ENCODE measurements at places on chromosomes 11 and 22. TPM values are rescaled to one million over a fixed set of nuclear protein-coding genes. Genes with fewer than 3 reads are reported as not detected.

GRCh38 chr11:95800438-95800837 lies 10.1 kb downstream of the CEP57 start:
- DNase-seq = no peak

GRCh38 chr22:46078241-46079092 lies 71.9 kb upstream of the PPARA start:
- DNase-seq = no peak

DNA sequence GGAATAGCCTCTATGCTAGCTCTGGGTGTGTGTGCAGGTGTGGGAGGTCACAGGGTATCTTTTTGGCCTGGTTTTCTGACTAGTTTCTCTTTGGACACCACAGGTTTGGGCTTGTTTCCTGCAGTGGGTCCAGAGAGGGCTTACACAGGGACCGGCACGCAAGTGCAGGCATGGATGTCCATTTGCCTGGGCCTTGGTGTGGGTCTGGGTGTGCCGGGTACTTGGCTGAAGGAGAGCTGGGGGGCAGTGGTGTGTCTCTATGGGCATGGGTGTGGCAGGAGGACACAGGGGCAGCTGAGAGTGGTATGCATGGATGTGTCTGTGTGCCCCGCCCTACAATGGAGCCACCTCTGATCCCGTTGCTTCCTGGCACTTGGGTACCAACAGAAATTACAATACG lies 7.5 kb upstream of the KCNJ11 start:
- no peak for DNase-seq

- no peak for DNase-seq
Observed at GRCh38 chr11:46918788-46919513, 601 bp upstream of the LRP4 start.

GRCh38 chr11:70010774-70011173 lies 67.3 kb upstream of the ANO1 start:
- DNase-seq = no peak

DNA sequence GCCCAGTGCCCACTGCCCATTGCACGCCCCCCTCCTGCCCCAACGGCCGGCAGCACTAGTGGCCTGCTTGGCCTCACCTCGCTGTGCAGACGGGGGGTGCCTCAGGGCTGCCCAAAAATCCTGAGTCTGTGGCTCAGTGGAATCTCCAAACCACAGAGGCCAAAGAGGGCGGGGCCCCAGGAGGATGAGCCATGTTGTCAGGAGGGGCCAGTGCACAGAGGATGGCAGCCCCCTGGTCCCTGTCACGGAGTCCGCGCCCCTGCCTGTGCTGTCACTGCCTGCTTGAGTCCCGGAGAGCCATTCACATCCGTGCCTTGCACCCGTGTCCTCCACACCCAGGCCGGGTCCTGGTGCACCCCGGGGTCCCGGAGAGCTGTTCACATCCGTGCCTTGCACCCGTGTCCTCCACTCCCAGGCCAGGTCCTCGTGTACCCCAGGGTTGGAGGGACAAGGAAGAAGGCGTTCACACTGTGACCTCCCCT lies 36.4 kb upstream of the MUC5AC start:
- no peak for DNase-seq

- peak; percentile 37 for DNase-seq
Observed at GRCh38 chr22:19430890-19431541, 517 bp downstream of the HIRA start.

GRCh38 chr22:49479566-49479965 lies 348.1 kb downstream of the BRD1 start:
- DNase-seq = no peak

DNA sequence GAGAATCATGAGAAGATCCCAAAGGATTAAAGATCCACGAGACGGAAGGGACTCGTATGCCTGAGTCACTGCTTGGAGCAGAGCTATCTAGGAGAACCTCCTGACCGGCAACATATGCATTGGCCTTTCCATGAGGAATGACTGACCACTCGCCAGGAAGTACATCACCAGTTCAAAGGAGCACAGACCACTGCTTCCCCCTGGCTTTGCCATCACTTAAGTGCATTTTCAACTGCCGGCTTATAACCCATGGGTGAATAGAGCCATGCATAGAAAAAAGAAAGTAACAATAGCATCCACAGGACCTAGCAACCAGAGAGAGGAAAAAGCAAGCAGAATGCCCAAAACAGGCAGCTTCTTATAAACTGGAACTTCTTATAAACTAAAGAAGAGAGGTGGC lies 98.3 kb upstream of the ZC3H12C start:
- no peak for DNase-seq

- peak; percentile 89 for DNase-seq
Observed at GRCh38 chr11:67071420-67072284, 15.0 kb downstream of the RHOD start.

DNA sequence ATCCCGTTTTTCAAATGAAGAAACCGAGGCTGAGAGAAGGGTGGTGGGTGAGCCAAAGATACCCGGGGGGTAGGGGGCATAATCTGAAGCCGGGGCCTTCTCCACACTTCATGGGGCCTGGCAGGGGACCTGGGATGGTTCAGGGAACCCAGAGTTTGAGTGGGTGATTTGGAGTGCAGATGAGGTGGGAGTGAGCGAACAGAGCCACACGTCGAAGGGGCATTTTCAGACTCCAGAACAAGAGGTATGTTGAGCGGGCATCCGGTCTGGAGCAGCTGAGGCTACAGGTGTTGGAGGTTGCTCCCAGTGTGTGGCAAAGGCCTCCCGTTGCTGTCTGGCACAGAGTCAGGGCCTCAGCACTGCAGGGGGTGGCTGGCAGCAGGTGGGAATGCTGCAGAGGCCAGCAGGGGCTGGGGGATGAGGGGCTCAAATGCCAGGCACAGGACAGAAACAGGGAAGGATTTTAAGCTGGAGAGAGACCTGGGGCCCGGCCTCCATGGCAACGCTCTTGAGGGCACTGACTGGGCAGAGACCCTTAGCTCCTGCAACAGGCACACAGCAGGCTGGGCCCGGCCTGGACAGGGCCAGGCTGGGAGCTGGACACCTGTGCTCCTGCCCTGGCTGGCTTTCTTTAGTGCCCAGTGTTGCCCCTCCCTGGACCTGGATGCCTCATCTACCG lies 46.2 kb downstream of the WNT11 start:
- DNase-seq = no peak

DNA sequence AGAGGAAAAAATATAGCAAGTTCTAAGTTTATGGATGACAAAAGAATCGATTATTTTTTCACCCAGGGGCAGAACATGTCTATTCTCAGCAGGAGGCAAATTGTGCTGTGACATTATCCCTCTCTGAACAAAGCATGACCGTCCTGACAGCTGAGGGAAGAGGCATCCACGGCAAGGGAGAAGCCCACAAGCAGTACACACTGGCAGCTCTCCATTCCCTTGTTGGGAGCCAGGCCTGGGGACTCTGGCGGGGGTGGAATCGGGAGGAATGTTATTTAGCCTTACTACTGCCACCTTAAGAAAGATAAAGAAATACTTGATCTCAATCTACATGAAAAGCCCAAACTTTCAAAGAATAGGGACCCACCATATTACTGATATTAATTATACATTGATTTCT lies 3.4 kb downstream of the KIRREL3 start:
- no peak for DNase-seq

DNA sequence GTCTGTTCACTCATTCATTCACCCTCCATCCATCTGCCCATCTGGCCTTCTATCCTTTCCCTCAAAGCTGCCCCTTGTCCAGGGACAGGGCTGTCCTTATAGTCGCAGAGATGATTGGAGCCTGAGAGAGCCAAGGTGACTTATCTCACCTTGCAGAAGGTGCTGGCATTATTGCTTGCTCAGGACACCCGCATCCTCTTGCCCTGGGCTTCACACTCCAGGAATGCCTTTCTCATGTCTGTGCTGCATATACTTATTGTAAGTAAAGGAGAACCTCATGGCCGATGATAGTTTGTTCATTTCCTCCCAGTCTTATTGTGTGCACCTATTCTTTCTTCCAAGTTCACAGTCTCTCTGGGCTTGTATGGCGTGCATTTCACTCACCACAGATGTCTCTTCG lies 49.1 kb upstream of the CCDC188 start:
- no peak for DNase-seq

DNA sequence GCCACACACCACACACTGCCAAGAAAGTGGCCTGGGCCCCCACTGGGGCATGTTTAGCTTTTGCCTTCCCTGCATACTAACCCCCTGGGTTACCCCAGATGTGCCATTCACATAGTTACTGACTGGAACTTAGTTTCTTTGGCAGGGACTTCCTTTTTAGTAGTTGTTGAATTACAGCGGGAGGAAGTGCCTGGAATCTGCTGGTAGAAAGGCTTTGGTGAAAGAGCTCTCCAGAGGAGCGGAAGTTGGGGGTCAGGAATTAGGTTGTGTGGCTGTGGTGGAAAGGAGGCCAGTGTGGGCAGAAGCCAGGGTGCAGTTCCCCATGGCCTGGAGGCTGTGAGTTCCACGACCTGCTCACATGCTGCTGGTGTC lies 69.0 kb downstream of the MED15 start:
- no peak for DNase-seq

DNA sequence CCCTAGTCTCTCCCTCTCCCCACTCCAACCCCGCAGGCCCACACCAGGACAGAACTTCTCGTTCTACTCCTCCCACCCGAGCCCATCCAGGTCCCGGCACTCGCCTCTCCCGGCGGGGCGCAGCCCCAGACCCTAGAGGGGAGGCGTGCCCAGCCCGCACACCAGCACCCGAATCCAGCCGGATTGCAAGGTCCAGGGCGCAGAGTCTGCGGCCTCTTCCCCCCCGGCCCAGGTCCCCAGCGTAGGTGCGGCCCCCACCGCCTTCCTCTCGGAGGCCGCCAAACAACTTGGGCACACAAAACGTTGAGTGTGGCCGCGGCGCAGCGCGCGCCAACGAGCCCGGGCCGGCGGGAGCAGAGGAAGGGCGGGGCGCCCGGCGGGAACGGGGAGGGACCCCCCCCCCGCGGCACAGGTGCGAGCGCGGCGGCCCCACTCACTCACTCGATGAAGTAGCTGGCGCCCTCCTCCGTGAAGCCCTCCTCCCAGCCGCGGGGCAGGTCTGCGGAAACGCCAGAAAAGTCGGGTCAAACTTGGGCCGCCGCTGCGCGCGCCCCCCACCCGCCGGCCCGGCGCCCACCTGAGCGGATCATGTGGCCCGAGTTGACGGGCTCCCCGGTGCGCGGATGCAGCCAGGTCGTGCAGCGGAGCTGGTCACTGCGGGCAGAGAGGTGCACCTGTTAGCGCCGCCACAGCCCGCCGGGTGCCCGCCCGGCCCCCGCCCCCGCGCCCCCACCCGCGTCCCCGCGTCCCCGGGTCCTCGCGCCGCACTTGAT lies 480 bp downstream of the PLEKHA7 start:
- DNase-seq = peak; percentile 33

- no peak for DNase-seq
Observed at GRCh38 chr11:1735271-1735670, 15.1 kb downstream of the IFITM10 start.

DNA sequence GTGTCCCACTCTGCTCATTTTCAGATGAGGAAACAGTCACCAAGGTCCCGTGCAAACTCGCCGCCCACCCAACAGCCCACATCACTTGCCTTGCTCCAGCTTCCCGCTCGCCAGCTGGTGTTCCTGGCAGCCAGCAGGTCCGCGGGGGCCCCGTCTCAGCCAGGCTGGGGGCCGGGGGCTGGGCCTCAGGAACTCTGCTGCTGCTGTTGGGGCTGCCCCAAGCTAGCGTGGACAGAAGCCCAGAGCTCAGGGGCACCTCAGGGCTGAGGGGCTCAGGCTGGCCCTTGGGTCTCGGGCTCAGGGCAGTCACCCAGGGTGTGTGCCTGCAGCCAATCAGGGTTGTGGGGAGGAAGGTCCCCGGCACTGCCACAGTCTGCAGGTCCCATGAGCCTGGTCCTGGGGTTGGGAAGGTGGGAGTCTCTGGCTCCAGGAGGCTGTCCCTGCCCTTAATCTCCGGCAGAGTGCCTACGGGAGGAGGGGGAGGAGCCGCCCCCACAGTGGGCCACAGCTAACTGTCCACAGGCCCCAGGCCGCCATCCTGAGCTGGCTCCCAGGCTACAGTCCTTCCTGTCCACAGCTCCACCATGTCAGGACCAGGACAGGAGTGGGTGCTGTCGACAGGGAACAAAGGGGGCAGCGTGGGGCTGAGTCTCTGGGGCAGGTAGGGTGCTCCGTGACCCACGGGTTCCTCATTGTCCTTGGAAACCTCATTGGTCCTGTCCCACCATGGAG lies 65.2 kb downstream of the ARFGAP3 start:
- no peak for DNase-seq

DNA sequence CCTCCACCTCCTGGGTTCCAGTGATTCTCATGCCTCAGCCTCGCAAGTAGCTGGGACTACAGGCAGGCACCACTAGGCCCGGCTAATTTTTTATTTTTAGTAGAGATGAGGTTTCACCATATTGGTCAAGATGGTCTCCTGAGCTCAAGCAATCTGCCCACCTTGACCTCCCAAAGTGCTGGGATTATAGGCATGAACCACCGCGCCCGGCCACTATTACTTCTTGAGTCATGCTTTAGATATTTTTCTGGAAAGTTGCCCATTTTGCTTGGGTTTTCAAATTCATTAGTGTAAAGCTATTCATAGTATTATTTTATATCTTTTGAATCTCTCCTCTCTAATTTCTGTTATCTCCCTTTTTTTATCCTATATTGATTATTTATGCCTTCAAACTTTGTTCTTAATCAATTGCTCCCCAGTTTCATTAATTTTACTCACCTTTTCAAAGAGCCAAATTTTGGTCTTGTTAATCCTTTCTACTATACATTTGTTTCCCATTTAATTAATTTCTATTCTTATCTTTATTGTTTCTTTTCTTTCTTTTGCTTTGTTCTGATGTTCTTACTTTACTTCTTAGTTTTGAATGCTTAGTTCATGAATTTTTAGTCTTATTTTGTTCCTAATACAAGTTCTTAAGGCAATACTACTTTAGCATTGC lies 10.3 kb upstream of the RAC2 start:
- DNase-seq = no peak

GRCh38 chr22:40224702-40225101 lies 47.0 kb downstream of the TNRC6B start:
- DNase-seq = no peak

- DNase-seq = no peak
Observed at GRCh38 chr11:102599642-102600261, 25.4 kb downstream of the MMP20 start.

GRCh38 chr11:108494182-108494581 lies 4.0 kb downstream of the POGLUT3 start:
- no peak for DNase-seq

GRCh38 chr11:99739464-99740089 lies 718.8 kb downstream of the CNTN5 start:
- DNase-seq = peak; percentile 40

DNA sequence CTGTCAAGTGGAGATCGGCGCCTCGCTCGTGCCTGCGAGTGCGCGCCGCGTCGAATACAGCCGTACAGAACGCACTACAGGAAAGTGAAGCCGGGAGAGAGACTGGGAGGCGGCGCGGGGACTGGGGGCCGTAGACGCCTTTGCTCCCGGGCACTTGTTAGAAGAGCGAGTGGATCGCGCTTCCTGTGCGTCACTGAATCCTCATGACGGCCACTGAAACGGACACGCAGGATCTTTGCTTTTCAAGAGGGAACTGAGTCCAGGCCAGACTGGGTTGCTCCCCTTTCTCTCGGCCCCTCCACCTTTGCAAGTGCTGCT lies 314 bp downstream of the RIC8A start:
- DNase-seq = peak; percentile 49

Gene PNPLA5
- total RNA-seq = not detected

Gene MADD
- 61.2 TPM for total RNA-seq

Gene FGF19
- not detected for total RNA-seq

Gene OTOG
- 0.13 TPM for total RNA-seq

Gene OR6Q1
- total RNA-seq = not detected

Gene PLAAT2
- total RNA-seq = not detected

Gene C11orf65
- 0.69 TPM for total RNA-seq

Gene MS4A5
- total RNA-seq = not detected

Gene OR51B4
- total RNA-seq = 0.49 TPM

Gene APOL6
- total RNA-seq = 0.23 TPM

Gene MRGPRE
- not detected for total RNA-seq

Gene TRPM5
- 0.38 TPM for total RNA-seq

Gene KDELR3
- total RNA-seq = 3.7 TPM

Gene CRYBB3
- 0.97 TPM for total RNA-seq

Data from endothelial cell (in vitro differentiated cells).